G401 (cell line): ENCODE measurements at places on chromosomes 5 and 9. TPM values are rescaled to one million over a fixed set of nuclear protein-coding genes. Genes with fewer than 3 reads are reported as not detected.

DNA sequence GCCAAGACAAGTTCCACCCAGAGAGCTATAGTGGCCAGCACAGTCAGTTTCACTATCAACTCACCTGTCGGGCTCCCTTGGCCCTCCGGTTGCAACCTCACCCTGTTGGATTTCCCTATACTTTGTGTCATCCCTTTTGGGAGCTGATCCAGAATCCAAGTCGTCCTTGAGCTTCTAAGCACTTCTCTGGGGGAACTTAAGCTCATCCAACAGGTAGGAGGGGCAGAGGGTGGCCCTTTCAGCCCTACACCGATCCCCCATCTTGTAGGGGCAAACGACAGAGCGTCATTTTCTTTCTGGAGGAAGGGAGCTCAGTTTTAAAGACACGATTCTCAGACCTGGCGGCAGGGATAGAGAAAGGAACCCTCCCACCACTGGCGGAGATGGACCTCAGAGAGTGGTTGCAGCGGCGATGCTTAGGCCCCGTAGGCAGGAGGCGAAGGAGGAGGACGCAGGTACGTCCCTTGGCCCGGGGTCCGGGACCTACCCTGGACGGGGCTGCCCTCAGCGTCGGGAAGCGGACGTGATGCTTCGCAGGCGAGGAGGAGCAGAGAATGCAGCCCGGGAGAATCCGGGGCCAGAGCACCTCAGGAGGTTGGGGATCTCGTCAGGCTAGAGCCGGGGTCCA, 519 bp downstream of the ZER1 start:
- peak; percentile 14 for DNase-seq

Gene FBP1
- total RNA-seq, result 0.49 and 1.3 TPM in 2 replicates

Gene ZNF366
- total RNA-seq, result not detected in 2 replicates

- no peak for DNase-seq
Observed at GRCh38 chr9:130728721-130729120, 35.1 kb downstream of the EXOSC2 start.

DNA sequence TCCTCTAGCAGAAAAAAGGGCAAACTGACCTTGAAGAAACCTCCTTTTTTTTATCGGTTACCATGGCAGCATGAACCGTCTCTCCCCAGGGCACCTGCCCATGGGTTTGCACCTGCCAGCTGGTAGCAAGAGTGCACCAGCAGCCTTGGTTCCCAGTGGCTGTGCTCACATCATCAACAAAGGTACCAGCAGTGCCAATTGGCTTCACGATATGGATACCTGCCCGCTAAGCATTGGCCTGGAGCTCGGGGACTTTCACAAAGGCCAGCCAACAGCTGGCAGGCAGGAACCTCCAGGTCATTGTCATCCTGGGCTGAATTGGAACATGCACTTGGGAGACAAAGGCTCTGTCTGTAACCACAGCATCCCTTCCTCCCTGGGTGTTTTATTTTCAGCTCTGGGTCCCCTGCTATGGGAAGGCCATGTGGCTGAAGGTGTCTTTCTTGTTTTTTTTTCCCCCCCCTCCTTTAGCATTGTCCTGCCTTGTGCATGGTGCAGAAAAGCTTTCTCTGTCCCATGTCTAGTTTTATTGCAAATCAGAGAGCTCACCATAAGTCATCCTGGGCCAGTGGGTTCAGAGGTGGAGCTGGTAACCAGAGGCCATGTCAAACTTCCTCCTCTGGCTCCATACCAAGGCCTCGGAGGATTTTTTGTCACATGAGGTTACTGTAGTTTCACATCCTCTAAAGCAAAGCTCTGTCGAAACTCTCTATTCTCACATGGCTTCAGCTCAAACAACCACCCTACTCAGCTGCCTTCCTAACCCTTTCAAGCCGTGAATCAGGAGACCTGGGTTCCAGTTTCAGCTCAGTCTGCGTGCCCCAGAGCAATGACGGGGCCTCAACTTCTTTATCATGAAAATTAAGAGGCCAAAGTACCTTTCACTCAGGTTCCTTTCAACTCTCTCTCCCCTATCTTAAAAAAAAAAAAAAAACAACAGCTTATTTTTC, 145.5 kb upstream of the MAP3K1 start:
- peak; percentile 16 for DNase-seq

DNA sequence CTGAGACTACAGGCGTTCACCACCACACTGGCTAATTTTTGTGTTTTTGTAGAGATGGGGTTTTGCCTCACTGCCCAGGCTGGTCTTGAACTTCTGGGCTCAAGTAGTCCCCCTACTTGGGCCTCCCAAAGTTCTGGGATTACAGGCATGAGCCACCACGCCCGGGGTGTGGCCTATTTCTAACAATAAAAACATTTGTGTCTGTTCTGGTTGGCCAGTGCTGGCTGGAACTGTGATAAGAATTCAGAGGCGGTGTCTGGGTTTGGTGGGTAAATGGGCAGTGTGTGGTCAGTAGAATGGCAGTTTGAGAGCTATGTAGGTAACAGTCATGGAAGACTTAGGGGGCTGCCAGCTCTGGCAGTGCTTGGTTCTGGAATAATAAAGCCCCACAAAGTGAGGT, 46.9 kb upstream of the SYNPO start:
- DNase-seq, result no peak

DNA sequence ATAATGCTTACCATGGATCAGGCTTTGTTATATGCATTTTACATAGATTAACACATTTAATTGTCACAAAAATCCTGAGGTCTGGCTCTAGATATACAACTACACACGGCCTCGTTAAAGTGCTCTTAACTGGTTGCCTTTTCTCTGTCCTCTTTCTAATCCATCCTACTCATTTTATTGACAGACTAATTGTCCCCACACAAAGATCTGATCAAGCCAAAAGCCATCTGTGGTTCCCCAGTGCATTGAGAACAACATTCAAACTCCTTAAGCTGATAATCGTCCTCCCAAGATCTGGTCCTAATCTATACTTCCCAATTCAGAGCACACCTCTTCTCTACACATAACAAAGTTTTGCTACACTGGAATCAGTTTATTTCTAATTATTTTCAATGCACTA, 23.9 kb upstream of the PPP2R2B start:
- DNase-seq, result no peak

- DNase-seq, result peak; percentile 44
Observed at GRCh38 chr9:120366644-120367019, 213.3 kb downstream of the CDK5RAP2 start.

DNA sequence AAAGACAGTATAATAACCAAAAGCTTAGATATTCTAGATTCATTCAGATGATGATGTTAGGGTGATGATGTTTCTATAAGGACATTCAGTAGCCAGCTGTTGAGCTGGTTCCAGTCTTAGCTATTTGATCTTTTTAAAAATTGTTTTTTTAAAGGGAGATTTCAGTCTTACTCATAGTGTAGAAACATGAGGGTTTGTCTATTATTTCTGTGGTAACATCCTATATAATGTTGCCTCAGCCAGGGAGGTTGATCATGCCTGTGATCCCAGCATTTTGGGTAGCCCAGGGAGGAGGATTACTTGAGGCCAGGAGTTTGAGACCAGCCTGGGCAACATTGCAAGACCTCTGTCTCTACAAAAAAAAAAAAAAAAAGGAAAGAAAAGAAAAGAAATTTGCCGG, 167.8 kb downstream of the DOCK2 start:
- no peak for DNase-seq

DNA sequence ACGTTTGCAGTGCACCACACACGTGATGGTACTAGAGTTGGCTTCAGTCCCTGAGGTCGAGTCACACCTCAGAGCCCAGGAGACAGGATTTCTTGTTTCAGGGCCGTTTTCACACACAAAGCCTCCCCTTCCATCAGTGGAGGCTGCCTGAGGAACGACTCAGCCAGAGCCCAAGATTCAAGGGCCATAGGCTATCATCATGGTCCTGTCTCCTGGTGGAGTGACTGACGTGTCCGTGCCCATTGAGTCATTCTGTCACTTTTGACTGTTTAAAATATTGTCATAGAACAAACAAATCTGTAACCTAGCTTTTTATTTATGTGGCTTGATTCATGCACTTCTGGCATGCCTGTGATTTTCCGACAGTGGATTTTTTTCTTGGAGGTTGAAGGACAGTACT, 28.3 kb downstream of the CAMK2A start:
- no peak for DNase-seq

GRCh38 chr9:16401701-16402100, 468.8 kb downstream of the BNC2 start:
- DNase-seq, result no peak

- no peak for DNase-seq
Observed at GRCh38 chr5:122775550-122776542, 966 bp downstream of the SNX2 start.

Gene DIPK1B
- 65.0 and 69.9 TPM in 2 replicates for total RNA-seq

GRCh38 chr9:136700304-136700703, 12.1 kb upstream of the DIPK1B start:
- no peak for DNase-seq

DNA sequence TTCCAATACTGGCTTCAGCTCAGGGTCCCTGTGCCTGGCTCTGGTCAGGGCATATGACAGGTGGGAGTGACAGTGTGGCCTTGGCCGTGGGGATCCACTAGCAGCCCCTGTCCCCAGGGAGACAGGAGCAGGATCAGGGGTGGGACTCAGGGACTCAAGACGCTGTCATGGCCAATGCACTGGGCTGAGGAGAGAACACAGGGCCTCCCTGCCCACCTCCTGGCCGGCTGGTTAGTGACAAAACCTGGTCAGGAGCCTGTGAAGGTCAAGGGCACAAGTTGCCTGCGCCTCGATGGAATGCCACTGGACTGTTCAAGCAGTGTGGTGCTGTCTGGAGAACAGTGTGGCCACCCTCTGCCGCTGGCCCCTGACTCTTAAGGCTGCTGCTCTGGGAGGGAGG, 86.8 kb downstream of the OLFM1 start:
- DNase-seq, result no peak

GRCh38 chr9:84953797-84954705, 284.5 kb downstream of the NTRK2 start:
- peak; percentile 91 for DNase-seq

Gene PCSK1
- not detected in 2 replicates for total RNA-seq

DNA sequence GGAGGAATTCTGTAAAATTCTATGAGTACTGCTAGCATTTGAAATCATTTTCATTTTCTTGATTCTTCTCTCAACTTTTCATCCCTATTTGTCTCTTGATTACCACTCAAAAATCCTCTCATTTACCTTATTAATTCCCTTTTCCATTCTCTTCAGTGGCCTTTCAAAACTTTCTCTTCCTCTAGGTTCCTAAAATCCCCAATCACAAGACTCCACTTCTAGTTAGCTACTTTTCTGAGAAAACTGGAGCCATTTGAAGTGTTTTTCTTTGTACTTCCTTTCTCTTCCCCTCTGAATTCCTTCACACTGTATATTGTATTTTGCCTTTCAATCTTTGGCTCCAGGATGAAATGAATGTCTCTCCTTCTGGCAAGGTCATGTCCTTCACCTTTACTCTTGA, 61.3 kb upstream of the NR4A3 start:
- no peak for DNase-seq

Gene STPG3
- not detected in 2 replicates for total RNA-seq
